ENCODE measurements at places on chromosomes 7 and 10.

DNA sequence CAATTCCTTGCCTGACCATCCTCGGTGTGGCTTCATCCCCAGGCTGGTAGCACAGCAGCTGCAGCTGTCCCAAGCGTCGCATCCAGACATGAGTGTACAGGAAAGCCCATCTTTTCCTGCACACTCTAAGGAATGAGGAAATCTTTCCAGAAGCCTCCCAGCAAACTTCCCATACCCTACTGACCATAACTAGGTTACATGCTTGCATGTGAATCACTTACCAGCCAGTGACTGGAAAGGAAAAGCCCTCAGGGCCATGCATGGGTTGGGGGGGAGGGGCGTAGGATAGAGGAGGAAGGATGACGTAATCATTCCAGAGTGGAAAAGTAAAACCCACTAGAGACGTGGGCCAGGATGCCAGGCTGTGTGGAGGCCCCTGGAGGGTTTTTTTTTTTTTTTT is 18.9 kb upstream of the ZNF212 start:
- no peak for DNase-seq

DNA sequence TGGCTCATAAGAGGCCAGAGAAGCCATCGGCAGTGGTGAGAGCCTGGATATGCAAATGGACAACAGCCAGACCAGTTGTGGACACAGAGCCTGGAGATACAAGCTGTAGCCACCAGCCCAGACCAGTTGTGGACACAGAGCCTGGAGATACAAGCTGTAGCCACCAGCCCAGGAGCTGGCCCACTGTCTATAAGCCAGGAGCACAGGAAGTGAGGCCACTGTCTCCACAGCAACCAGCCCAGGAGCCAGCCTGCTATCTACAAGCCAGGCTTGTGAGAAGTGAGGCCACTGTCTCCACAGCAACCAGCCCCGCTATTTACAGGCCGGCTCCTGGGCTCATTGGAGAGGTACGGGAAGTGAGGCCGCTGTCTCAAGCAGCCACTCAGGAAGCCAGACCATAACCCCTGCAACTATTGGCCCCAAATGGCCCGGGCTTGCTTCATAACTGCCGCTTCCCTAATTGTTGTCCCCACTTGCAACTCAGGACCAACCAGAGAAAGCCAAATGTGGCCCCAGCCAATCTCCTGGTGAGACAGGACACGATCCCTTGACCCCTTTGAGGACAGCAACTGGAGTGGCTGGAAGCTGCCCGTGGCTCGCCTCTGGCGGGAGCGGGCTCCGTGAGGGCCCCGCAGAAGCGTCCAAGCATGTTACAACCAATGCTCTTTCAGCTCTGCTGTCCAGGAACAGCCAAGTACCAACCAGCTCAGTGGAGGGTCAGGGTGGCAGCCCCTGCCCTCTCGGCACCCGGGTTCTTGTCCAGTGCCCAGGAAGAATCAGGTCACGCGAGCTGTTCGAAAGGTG is 44.1 kb upstream of the CNPY1 start:
- peak; percentile 95 for DNase-seq

- no peak for DNase-seq
Observed at GRCh38 chr10:76422769-76423168, 991.3 kb downstream of the LRMDA start.

- no peak for DNase-seq
Observed at GRCh38 chr7:71706597-71706975, 574.6 kb downstream of the GALNT17 start.

- DNase-seq = no peak
Observed at GRCh38 chr7:84663224-84663623, 468.6 kb upstream of the SEMA3A start.

DNA sequence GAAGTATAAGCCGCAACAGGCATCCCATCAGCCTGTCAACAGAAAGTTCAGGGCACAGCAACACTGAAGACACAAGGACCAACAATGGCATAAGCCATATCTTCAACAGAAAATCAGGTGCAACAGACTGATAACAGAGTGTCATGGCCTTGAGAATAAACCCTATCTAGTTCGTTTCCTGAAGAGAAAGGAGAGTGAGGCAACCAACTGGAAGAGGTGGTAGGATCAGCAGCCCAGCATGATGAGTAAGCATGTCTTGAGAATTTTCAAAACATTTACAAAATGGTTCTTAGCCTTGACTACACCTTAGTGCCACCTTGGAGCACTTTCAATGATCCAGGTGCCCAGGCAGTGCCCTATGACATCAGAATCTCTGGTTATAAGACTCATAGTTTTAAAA is 290.2 kb upstream of the SEMA3C start:
- DNase-seq = no peak

- no peak for DNase-seq
Observed at GRCh38 chr7:101998906-101999240, 181.4 kb downstream of the CUX1 start.

DNA sequence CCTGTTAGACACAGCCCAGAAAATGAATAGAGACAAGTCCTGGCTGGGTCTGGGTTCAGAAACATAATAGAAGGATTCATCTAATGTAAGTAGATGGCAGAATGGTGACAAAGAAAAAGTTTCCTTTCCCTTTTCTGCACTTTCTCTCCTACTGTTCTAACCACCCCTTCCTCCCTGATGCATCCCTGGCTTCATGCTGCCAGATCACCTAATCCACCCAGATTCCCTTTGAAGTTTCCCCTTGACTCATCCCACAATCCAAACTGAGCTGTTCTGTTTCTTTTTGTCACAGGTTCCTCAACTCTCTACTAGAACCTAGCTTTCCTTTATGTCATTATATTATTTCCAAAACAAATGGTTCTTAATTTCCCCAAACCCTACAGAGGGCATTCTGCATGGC is 1.1 kb upstream of the MACC1 start:
- DNase-seq = no peak

GRCh38 chr10:28850784-28851183 is 173.5 kb downstream of the BAMBI start:
- no peak for DNase-seq

- DNase-seq = no peak
Observed at GRCh38 chr10:12448340-12448728, 99.0 kb downstream of the CAMK1D start.

GRCh38 chr7:47149971-47150370 is 431.9 kb downstream of the TNS3 start:
- DNase-seq = no peak

DNA sequence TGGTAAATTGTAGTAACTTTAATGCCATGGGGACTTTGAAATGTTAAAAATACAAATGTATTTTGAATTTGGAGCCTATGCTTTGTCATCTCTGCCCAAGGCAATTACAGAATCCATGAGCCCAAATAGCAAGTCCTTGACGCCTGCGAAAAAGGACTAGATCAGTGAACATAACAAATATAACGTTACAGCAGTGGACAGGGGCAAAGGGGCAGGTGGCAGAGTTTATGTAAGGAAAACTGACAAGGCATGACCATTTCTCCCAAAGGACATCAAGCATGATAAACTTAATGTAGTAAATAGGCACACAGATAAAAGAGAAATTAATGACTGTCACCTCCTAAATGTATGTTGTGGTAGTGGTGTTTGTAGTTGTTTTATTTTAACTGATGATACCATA is 297.1 kb downstream of the LRRTM3 start:
- DNase-seq = no peak

DNA sequence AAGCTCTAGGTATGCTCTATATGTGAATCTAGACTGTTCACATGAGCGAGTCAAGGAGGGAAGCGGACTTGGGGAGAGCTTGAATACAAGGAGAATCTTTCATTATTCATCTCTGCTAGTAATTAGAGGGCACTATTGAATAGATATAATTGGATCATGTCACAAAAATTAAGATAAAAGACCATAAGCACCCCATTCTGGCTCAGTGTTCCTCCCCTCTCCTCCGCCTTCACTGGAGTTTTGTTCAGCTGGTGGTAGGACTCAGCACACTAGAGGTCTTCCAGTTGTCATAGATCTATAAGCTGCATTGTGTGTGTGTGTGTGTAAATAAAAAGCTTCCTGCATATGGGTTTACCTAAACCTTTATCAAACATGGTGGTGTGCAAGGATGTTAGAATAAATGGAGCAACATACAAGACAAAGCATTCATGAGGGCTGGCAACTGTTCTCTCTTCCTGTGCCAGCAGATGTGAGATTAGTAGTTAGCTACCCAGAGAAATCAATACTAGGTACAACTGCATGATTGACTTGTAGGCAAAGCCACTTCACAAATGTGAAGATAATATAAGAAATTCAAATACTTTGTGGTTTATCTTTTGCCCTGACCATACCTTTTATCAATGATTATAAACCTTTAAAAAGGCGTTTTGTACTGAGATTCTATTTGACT is 142.6 kb downstream of the CREB5 start:
- DNase-seq = no peak

DNA sequence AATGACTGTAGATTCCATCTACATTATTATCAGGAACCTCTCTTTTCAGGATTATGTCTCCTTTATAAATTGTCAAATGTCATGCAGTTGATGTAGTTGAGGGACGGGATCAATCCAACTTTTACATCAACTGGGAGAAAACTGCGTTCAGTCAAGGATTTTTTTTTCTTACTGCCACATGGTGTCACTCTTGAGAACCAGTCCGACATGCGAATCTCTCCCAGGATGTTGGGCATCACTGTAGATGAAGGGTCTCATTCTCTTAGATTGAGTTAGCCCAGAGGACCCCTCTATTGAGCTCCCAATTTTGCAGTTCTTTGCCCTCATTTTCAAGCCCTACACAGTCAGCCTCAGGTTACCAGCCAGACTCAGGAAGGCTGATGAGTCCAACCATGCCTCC is 120.3 kb upstream of the PTPRZ1 start:
- no peak for DNase-seq

GRCh38 chr10:22536620-22537019 is 177.8 kb downstream of the PIP4K2A start:
- DNase-seq = no peak
